Stimulated activated CD4-positive, alpha-beta T cell treated with anti-CD3 and anti-CD28 coated beads, Interleukin-12 subunit alpha, Interleukin-12 subunit beta, amount 100 ng/mL, for 24 hours (primary cell): ENCODE measurements at places on chromosomes 16 and 17.

- no peak for DNase-seq
Observed at GRCh38 chr16:68299571-68300453, 10.9 kb downstream of the SLC7A6OS start.

DNA sequence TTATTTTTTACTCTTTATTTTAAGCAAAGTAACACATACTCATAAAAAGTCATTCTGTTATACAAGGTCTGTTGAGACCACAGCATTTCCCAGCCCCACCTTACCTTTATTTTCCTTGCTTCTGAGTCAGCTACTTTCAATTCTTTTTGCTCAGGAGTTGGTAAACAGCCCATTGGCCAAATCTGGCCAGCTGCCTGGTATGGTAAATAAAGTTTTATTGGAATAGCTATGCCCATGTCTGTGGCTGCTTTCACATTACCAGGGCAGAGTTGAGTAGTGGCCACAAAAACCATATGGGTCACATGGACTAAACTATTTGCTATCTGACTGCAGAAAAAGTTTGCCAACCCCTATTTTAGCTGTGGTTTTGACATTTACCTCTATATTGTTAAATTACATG is 3.4 kb upstream of the NSRP1 start:
- DNase-seq = no peak

- DNase-seq = peak; percentile 55
Observed at GRCh38 chr17:7383742-7384488, 3.0 kb downstream of the TNK1 start.

DNA sequence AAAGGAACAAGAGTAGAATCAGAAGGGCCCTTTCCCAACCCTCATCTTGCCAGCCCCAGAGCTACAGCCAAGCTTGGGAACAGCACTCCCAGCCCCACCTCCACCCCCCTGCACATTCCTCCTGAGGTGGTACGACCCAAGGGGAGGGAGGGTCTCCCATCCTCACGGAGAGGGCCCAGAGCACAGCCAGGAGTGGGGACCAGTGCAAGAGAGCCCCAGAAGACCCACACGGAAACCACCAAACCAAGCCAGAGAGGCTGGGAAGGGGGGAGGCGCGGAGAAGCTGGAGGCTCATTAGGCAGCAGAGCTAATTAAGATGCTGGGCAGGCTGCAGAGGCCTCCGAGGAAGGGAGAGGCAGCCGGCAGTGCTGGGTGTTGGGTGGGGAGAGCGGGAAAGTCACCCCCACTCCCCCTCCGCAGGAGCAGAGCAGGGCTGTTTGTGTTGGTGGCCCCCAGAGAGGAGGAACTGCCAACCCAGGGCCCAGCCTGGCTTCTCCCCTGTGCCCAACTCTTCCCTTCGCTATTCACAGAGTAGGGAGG is 2.4 kb downstream of the CACNB1 start:
- DNase-seq = no peak

DNA sequence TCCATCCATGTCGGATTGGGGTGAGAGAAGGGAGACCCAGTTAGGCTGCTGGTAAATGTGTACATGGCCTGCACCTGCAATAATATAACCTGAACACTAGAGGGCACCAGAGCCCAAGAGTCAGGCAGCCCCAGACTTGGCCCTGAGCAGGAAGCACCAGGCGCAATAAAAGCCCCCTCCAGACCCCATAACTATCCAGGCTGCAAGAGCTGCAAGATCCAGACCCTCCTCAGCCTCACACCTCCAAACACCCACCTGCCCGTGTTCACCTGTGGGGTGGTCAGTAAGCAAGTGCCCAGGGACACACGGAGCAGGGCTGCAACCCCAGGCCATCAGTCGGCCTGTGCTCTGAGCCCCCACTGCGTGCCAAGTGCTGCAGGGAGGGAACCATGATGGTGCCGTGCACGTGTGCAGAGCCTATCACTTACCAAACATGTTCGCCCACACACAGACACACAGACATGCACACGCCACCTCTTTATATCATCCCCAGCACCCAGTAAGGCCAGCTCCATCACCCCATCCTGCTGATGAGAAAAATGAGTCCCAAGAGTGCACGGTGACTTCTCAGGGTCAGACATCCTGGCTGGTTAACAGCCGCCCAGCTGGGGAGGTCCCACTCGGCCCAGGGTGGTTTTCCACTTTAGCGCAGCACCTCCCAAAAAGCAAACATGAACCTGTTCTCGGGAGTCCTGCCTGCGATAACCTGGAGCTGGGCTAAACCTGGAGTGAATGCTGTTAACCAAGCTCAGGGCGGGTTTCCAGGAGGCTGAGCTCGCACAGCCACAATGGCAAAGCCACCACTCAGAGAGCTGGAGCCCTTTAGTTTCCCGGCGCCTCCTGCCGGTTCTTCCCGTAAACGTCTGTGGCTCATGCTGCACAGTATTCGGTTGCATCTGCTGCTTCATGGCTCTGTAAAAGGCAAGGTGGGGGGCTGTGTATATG is 439.8 kb downstream of the SOX9 start:
- no peak for DNase-seq

GRCh38 chr16:46718214-46718613 is 28.8 kb downstream of the ORC6 start:
- DNase-seq = no peak

DNA sequence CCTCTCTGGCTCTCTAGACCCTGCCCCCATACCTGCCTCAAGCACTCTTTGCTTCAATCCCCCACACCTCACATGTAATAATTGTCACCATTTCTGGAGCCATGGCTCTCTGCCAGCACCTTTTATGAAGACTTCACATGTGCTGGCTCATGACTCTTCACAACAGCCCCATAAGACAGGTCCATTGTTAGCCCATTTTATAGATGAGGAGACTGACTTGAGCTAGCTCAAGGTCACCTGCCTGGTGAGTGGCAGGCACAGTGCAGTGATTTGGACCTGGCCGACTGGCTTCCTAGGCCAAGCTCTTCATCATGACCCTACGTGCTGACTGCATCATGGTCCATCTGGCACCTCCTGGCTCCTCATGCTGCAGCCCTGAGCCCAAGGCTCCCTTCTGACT is 25.0 kb downstream of the FAM20A start:
- no peak for DNase-seq

DNA sequence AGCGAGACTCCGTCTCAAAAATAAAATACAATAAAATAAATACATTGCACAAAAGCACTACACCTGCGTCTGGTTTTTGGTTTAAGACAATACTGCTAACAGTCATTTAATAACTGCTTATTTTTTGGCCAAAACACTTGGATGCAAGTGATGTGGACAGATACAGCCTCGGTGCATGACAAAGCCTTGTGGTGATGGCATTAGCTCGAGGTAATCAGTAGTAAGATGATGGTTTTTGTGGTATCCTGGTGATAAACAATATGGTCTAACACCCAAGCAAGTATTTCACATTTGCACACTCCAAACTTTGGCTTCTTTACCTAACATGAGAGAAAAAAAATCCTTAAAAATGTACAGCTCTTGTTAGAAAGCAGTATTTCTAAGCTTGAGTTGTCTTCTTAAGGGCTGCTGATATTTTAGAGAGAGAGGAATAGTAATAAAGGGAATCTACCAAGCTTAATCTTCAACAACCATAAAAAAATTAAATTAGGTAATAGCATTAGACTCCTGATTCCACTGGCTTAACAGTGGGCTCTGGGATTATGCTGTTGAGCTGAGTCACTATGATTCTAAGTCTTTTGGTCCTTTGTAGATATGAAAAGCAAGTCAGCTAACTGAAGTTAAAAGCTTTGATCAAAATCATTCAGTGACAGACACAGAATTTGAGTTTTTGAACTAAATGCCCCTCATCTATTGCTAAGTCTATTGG is 111.1 kb downstream of the VPS53 start:
- DNase-seq = no peak

GRCh38 chr17:35729405-35729833 is 2.0 kb upstream of the RASL10B start:
- no peak for DNase-seq
